ENCODE measurements at places on chromosomes 13 and 19.

DNA sequence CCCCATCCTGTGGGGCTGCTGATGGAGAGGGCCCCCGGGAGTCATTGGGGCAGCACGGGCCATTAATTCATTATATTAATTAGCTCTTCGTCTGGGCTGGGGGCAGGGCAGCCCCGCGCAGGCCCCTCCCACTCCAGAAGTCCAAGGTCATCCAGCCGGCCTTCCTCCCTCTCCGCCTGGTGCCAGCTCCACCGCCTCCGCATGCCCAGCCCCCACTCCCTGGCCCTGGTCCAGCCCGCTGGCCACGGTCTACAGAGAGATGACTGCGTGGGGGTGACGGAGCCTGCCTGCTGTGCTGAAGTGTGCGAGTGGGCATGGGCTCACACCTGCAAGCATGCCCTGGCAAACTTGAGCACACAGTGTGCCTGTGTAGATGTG is 8.8 kb downstream of the IGLON5 start:
- DNase-seq = no peak

DNA sequence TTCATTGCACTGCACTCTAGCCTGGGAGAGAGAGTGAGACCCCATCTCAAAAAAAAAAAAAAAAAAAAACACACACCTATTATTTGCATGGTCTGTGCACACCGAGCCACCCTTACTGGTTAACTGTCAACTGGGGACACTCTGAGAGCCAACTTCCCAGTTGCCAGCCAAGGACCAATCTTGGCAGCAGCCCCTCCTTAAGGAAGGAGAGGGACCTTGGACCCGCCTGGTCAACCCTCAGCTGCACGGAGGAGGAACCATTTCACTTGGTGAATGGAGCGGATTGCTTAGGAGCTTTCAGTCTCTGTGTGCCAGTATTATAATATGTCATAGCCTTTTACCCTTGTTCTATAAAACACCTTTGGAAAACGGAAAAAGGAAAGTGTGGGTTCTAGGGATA is 24.9 kb downstream of the MICOS13 start:
- DNase-seq = no peak

- no peak for DNase-seq
These were observed 951.3 kb downstream of the SLITRK5 start for GRCh38 chr13:88622362-88622973.

DNA sequence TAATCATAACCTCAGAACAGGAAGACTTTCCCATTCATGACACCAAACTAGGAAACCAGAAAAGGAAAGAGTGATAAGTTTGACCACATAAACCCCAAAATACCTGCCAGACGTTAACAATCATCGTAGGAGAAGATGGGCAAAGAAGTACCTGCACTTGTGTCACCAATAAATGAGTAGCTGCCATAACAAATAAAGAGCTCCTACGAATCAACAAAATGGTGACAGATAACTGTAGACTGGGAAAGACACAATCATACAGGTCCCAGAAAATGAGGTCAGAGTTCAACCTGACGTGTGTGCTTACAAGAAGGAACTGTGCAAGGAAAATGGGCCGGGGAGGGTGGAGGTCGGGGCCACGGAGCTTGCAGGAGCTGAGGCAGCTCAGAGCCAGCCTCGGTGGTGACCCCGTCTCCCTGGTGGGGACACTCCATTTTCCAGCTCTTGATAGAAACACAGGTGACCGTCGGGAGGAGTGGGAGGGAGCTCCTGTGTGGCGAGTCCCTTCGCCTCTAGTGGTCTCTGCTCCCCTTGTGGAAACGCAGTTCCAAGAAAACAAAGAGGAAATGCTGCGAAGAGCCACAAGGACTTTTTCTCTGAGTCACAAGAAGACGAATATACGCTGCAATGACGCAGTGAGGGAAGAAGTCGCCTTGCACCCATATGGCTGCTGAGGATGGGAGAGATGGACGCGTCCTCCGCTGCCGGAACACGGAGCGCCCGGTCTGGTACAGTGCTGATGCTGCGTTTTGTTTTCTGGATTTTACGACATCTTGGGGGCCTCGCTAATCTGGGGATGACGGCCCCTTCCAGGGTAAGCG is 9.5 kb downstream of the PIP5K1C start:
- no peak for DNase-seq

GRCh38 chr19:32823747-32824102 is 45.8 kb downstream of the SLC7A9 start:
- no peak for DNase-seq

- no peak for DNase-seq
These were observed 919 bp upstream of the ADAMTS10 start for GRCh38 chr19:8611391-8611876.

GRCh38 chr13:80214521-80214991 is 126.4 kb downstream of the SPRY2 start:
- no peak for DNase-seq

DNA sequence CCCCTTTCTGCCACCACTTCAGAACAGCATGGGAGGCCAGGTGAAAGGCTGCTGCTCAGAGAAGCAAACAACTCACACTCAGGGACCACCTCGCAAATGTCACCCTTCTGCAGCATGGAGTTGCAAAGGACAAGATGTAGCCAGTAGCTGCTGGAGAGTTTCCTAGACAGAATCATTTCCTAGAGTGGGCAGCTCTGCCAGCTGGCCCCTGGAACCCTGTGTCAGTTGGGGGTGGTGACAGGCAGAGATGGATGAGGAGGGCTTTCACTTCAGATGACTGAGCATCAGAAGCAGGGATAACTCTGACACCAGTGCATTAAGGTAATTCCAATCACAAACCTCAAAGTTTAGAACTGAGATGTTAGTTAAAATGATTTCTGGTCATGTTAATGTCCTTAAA is 34.4 kb upstream of the EPHX3 start:
- no peak for DNase-seq

DNA sequence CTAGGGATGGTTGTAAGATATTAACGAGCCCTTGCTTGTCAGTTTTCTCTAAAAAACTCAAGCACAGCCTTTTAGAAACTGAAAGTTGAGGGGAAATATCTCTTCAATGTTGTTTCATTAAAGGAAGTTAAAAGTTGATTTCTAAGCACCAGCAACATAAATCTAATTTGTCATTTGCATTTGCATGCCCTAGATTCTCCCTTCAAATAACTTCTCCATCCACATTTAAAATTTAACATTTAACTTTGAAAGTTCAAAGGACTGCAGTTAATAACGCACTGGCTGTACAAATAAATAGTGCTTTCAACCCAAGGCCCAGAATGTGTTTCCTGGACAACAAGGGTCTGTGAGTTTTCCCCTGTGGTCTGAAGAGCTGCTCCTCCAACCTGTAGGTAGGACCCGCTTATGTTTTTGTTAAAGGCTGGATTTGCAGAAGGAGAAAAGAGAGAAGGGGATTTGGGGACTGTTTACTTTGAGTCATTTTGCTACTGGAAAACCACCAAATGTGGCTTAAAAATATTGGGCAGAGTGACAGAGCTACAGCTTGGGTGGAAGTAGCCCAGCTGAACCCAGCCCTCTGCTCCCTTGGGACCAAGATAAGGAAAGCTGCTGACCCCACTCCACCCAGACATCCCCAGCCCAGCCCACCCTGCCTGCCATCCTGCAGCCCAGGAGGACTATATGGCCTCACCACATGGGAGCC is 39.8 kb downstream of the TNFRSF19 start:
- DNase-seq = no peak

DNA sequence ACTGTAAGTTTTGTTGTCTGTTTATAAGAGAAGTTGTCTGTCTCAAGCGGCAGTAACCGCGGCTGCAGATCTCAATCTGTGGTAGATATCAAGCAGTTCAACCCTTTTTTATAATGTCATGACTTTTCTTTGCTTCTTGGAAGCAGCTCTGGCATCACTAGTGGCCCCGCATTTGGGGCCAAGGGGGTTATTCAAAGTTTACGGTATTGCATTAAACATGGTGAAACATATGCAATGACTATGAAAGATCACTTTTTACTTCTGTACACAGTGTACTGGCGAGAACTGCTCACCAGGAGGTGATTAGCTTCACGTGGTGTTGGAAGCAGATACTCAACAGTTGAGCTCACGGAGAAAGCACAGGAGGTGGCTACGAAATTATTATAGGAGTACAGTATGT is 4.6 kb upstream of the FFAR3 start:
- no peak for DNase-seq

GRCh38 chr13:27808851-27809550 is 16.7 kb downstream of the GSX1 start:
- DNase-seq = no peak

DNA sequence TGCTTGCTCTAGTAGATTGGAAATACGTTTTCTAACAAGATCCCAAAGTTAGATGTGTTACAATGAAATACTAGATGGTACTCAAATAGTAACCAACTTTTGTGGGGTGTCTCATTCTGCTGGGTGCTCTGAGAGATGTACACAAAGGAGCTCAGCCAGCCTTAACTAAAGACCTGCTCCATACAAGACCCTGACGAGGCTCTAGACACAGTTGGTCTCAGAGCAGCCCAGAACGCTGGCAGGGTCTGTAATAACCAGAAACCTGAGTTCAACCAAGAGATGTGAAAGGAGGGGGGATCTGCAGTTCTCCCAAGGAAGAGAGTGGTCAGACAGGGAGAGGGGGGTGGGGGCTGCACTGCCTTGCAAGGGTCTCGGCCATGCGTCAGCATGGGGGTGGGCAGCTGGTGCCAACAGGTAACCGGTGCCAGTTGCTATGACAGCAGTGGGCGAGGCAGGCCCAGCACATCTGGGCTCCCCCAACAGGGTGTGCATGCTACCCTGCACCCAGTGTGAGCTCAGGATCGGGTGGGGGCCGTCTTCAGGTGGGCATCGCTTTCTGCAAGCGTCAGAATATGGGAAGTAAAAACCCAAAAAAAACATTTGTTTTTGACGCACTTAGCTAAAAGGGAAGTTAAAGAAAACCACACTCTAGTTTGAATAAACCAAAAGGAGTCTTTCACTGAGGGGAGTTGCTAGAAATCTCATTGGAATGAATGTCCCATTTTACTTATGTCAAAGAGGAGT is 68.0 kb upstream of the GPR183 start:
- DNase-seq = peak; percentile 57

DNA sequence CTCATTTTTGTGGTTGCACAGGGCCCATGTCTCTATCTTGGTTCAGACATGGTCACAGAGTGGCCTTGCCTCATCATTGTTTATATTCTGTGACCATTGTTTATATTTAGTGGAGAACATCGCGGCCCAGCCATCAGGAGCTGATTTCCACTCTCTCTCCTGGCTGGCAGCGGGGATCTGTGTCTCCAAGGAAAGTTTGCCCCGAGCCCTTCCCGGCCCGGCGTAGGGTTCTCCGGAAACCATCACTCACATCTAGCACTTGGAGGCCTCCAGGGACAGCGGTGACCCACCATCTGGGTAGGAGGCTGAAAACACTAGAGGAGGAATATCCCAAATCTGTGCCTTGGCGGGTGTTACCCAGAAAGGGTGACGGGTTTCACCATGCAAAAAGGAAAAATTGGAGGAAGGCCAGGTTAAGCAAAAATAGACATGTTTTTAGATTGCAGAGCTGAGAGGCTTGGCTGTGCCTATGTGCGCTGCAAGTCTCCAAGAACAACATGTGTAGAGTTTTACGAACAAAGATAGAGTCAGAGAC is 726 bp upstream of the ZNF358 start:
- DNase-seq = no peak

DNA sequence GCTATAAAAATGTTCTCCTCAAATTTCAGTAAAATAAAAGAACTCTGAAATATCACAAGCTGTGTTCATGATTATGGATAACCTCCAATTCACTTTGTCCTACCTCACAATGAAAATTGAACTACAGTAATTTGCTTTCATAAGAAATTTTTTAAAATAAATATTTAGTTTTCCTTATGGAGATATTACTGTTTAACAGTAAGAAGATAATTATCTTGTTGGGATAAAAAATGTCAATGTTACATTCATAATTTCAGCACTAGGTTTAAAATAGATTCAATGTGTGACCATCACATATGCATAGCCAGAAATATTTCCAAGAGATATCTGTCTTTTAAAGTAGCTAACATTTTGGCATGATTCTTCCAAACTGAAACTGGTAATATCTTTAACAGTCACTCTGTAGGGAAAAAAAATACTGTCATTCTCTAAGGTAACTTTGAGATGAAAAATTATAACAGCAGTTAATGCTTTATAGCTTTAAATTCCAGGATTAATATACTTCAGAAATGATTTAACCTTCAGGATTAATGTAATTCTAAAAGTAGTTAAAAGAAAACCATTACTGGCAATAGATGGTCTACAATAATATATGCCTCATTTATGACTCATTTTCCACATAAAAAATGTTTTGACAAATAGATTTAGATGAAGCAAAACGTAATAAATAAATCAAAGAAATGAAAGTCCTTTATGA is 91.3 kb downstream of the SPRY2 start:
- no peak for DNase-seq

DNA sequence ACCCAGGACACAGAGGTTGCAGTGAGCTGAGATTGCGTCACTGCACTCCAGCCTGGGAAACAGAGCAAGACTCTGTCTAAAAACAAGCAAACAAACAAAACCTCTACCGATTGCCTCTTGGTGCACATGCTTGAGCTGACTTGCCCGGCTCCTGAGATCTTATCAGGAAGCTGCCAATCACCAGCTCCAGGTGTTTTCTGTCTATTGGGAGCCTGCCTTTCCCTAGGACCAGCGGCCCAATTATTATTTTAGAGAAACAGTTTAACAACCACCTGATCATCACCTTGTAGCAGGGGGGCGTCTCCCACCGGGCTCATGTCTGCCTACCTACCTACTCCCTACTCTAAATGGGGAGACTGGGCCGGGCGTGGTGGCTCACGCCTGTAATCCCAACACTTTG is 10.8 kb downstream of the CLEC4M start:
- DNase-seq = no peak

DNA sequence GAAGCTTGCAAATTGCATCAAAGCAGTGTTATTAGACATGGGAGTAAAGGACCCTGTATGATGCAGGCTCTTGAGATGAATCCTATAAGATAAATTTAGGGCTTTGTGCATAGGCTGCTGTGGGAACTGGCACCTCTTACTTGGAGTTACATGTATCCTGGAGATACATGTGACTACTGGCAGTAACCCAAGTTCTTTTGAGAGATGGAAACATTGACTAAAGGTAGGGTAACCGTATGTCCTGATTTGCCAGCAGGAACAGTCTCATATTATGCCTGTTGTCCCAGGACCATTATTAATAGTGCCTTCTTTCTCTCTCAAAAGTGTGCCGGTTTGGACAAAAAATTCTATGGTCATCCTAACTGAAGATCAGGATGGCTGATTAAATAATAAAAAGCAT is 195.4 kb downstream of the LACC1 start:
- no peak for DNase-seq

GRCh38 chr13:23243066-23243465 is 62.3 kb downstream of the SGCG start:
- no peak for DNase-seq

DNA sequence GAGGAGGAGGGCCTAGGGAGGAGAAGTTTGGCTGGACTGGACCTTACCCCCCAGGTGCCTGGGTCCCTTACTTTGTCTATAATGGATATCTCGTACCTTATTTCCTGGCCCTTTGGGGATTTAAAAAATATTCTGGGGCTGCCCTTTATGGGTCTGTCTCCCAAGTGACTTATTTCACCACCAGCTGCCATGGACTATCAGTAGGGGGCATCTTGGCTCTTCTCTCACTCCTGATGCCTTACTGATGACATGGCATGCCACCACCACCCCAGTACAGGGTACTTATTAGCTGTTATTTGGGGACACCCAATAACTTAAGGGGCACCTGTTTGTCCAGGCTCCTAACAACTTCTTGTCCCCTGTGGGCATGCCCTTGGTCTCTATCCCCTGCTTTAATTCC is 38.0 kb downstream of the NFIX start:
- DNase-seq = no peak

- peak; percentile 89 for DNase-seq
These were observed 4.1 kb upstream of the CNOT3 start for GRCh38 chr19:54133312-54133956.
